ENCODE measurements at places on chromosomes 2 and 18.
A peak's percentile ranks its signal among the peaks of the same experiment; 100 is the strongest.

- no peak for DNase-seq
These were observed 425.5 kb downstream of the TSN start for GRCh38 chr2:122180972-122181371.

- no peak for DNase-seq
These were observed 5.2 kb downstream of the ZSCAN30 start for GRCh38 chr18:35284841-35285240.

DNA sequence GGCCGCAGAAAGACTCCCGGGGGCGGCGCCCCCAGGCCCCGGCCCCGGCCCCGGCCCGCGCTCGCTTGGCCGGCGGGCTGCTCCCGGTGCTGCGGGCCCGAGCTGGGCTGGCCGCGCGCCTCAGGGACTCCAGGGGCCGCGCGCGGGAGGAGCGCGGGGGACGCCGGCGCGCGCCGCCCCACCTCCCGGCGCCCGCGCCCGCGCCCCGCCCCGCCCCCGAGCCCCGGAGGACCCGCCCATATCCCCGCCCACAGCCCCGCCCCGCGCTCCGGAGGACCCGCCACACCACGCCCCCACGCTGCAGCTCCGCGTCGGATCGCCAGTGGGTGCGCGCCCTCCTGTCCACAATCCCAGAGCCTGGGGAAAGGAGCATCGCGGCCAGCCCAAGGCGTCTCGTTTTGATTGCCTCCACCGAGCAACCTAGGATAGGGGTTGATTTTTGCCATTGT, at the start of gene PARD6G:
PARD6G (minus strand) TSS at position 122 of the 449 bp plus-strand sequence. CDS start 166 bp downstream, outside the sequence.
- DNase-seq = peak; percentile 59

GRCh38 chr2:64139956-64140355, 4.3 kb downstream of the PELI1 start:
- DNase-seq = no peak

DNA sequence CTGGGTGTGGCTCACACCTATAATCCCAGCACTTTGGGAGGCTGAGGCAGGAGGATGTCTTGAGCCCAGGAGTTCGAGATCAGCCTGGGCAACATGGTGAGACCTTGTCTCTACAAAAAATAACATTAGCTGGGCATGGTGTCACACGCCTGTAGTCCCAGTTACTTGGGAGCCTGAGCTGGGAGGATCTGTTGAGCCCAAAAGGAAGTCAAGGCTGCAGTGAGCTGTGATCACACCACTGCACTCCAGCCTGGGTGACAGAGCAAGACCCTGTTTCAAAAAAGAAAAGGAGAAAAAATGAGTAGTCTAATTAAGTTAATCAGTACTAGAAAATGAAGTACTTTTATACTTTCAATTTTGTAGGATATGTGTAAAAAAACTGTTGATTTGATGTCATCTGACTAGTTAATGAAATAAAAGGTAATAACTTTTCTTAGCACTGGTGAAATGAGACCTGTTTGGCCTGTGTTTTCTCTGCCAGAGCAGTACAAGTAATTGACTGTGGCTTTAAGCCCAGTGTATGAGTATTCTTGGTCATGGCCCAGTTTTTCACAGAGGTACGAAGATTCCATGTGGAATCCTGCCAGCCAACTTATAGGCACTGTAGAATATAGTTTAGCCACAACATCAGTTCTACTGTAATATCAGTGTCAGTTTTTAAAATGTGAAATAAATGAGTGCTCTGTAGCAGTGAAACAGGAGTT, 35.8 kb downstream of the MFSD6 start:
- no peak for DNase-seq

DNA sequence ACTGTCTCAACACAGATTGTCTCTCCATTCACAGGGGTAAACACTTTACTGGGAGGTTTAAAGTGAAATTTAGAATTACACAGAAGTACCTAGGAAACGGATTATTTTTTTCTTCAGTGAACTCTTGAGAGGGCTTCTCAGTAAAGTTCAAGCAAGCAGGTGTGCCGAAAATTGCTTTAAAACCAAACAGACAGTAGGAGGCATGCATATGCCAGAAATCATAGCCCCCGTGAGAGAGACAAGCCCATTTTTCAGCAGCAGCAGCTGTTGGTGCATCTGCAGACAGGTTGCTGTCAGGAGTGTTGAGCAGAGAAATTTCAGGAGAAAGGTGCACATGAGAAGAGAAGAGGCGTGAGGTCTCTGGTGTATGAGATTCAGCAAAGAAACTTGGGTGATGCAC, 2115.5 kb upstream of the CELF4 start:
- no peak for DNase-seq

GRCh38 chr2:191866675-191867506, 20.0 kb upstream of the CAVIN2 start:
- no peak for DNase-seq

DNA sequence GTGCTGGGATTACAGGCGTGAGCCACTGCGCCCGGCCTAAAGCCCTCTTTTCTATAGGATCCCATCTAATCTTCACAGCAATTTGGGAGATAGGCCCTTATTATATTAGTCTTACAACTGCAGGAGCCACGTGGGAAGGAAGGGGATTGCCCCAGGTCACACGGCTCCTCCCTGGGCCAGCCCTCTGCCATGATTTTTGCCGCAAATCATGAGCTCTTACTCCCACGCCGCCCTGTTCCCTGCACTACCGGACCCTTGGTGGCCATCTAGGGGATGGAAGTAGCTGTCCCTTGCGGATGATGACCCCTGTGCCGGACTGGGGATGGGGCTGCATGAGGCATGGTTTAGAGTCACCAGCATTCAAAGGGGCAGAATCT, 28.4 kb upstream of the PTMA start:
- no peak for DNase-seq

- no peak for DNase-seq
These were observed 55.8 kb downstream of the CTIF start for GRCh38 chr18:48594471-48595094.

DNA sequence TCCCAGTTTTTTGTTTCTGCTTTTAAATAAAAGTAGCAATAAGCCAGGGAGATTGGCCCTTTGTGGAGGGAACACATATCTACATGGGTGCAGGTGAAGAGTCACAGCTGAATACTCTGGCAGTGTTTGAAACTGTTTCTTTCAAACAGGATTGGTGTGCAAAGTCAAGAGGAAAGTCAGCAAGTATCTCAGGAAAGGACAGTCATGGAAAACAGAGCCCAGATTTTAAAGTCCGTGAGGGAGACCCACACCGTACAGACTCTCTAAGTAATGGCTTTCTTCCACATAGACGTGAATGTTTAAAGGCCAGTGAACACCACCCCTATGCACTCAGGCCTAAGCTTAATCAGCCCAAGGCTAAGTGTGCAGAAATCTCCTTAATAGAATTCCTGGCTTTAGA, 95.3 kb downstream of the GFPT1 start:
- no peak for DNase-seq

DNA sequence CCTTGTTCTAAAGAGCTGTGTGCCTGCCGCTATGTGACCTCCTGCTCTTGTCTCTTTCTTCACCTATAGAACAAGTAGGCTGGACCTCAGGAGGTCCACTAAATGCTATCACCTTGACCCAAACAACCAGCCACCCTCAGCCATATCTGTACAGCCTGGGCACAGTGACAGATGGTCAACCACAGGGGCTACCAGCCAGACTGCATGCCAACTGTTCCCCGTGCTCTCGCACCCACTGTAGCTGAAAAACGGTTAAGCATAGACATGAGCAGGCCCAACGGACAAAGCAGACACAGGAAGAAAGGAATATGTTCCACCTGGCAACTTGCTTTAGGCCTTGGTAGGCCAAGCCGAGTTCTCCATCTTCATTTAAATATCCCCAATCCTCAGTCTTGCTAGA, 43.2 kb upstream of the ACAA2 start:
- DNase-seq = no peak

DNA sequence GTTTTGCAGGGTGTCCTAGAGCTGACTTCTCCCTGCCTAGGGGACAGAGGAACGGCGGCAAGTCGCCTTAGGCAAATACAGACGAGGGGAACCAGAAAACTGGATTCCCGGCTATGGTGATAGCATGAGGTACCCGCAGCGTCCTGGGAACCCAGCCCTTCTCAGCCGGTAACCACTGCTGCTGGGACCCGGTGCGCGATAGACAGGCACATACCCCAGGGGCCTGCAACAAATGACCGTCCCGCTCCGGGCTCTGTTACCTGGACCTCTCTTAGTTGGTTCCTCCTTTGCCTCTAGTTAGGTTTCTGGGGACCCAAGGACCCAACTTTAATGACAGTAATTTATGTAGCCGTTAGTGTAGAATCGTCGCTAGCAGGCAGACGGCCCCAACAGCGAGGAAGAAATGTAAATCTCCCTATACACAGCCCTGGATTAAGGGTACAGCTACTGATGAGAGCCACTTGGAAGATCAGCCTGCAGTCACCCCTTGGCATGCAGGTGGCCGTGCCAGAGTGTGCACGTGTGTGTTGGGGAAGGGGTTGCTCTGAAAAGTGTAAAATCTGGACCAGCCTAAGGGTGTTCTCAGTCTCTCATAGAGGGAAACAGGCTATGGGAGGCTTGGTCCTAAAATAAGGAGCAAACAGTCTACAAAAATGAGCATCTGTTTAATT, 819 bp upstream of the SERPINE2 start:
- no peak for DNase-seq

GRCh38 chr2:215527736-215528135, 91.9 kb upstream of the FN1 start:
- no peak for DNase-seq

DNA sequence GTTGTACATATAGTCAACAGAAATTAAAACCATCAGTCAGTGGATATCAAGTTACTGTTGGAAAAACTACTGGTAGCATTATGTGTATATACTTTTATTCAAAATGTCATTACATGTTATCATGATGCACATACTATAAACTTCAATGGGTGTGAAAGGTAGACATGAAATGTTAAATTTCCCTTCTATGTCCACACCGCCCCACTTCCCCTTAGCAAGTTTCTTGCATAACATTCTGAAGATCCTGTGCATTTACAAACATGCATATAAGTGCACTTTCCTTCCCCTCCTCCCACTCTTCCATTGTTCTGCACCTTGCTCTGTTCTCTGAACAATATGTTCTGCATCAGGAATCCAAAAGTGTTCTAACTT, 16.6 kb upstream of the HK2 start:
- DNase-seq = no peak

DNA sequence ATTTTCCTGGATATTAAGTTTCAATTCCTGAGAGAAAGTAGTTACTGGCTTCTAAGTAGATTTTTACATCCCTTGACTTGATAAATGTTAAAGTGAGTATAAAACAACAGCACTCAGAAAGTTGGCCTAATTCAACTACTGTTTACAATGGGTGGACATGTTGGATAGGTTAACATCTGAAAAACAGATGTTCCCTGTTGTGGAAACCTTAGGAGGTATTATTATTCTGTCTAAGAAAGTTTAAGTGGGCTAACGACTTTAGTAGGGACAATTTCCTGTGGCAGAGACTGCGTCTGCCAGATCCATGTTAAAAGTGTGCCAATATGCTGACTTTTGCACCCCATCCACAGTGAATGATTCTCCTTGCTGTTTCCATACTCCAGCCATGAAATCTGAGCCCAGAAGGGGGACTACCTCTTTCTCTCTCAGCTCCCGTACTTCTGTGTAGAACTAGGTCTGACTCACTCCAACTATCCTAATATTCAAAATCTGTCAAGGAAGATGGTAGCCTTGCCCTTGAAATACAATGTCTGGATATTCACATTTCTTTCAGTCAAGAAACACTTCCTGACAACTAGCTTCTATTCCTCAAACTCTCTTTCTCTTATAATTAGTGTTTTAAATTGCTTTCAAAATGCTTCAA, 327.5 kb upstream of the HNRNPA3 start:
- no peak for DNase-seq

GRCh38 chr2:105777506-105778055, 32.9 kb downstream of the NCK2 start:
- DNase-seq = no peak
